ENCODE measurements at places on chromosomes 2 and 18.

DNA sequence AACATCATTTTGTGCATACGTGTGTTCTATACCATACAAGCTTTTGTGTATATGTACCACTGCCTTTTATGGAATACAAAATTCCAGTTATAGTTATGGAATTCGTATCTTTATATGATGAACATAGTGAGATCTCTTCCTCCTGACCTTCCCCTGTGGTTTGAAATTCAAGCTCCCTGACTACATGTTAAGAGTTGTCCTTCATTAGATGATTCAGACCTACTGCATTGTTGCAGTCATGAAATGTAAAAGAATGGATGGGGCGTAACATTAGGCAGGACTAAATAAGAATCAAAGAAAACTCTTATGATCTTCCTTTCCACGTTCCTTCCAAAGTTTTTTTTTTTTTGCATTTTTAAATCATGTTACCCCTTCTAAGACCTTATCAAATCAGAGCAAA, 107.1 kb downstream of the UNC80 start:
- DNase-seq, result no peak

DNA sequence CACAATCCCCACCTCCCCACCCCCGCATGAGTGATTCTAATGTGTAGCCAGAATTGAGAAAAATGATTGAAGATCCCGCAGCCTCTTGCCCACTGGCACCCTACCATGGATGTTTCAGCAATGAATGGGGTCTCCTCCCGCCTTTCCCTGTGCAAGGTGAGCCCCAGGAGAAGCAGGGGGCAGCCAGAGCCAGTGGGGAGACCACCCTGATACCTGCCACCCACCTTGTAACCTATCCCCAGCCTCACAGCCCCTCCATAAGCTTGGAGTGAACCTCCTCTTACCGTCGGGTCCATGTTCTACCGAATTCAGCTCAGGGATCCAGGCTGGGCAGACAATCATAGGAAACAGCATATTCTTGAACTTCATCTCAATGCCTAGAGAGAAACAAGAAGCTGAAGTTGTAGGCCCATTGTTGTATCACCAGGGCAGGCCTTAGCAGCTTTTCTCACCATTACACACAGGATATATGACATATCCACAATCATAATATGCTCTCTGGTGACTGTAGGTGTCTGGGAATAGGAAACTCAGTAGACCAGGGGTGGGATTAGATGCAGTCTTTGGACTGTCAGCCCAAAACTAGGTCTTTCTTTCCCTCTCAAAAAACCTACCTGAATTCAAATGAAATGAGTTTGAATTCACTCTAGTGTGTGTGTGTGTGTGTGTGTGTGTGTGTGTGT, 30.9 kb downstream of the XDH start:
- DNase-seq, result no peak

DNA sequence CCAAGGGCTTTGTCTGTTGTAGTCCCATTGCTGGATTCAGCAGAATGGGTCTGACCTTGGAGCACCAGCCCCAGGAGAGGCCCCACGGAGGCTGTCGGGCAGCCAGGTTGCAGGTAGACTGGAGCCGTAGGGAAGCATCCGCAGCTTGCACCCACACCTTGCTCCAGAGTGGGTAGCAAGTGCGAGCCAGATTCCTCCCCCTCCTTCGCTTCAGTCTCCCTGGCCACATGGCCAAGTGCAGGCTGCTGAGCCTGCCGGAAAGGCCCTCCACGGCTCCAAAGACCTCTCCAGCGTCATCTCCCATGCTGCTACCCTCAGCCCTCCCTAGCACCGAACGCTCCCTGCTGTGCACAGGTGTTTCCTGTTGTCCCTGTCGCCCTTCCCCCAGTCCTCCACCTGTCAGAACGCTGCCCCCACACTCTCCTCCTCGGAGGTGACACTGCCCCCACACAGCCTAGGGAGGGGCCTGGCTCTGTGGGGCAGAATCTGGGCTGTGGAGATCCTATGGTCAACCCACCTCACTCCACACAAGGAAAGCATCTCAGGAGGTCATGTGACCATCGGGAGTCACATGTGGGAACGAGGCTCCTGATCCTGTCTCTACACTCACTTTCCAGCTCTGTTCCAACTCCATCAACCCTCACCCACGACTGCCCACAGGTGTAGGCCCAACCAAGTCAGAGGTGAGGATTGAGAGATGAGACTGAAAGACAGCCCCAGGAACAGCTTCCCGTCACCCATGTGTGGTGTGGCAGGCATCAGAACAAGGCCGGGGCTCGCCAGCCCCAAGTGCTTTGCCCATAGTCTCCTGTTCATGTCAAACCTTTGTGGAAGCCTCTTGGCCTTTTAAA, 8.3 kb downstream of the KCNF1 start:
- no peak for DNase-seq

DNA sequence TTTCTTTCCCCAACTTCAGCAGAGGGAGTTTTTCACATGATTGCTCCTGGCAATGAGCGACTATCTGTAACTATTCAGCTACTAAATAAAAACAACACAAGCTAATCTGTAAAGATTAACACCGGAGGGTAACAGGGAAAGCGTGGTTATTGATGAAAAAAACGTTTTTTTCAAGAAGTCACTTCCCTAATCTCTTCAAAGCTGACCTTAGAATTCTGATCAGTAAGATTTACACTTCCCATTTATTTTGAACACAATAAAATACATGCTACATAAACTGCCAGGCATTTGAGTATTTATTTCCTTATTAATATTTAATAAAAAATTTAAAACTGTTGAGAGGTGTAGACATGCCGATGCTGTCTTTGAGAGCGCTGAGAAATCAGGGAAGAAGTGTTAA, 207.4 kb upstream of the HDAC4 start:
- DNase-seq, result no peak

- DNase-seq, result no peak
Observed at GRCh38 chr18:10006311-10006893, 92.6 kb downstream of the VAPA start.
